ENCODE measurements at places on chromosomes 1 and 21.

GRCh38 chr1:47679826-47680225, 242.0 kb downstream of the FOXD2 start:
- no peak for DNase-seq

DNA sequence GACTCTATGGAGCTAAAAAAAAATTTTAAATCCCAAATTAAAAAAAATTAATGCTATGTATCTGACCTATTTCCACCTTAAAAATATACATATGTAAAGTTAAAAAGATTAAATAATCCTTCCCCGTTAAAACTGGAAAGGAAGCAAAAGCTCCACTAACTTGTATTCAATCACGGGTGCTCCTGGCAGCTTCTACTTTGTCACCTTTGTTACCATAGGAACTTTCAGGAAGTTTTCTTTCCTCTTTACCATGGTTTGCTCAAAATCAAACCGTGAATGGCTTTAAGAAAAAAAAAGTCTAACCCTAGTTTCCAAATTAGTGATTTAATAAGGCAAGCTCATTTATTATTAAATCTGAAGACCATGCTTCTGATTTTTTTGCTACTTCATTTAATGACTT, 3.5 kb downstream of the GPATCH2 start:
- DNase-seq, result no peak

DNA sequence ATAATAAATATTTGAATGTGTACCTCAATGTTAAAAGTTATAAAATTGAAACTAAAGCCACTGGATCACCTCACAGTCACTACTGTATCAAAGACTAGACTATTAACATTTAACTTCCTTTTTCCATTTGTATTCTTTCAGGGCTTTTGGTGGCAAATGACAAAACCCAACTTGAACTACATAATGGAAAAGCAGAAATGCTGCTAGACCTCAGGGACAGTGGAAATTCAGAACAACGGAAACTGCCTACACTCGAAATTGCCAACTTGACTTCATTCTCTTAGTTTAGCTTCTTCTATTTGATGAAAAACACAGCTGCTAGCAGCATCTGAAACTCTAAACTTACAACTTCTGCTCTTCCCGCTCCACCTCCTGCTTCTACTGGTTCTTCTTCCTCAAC, 34.9 kb upstream of the NTNG1 start:
- no peak for DNase-seq

GRCh38 chr21:44259082-44259705, 2.5 kb downstream of the DNMT3L start:
- DNase-seq, result no peak
